ENCODE measurements at places on chromosomes 11 and 22.

- DNase-seq: no peak
Measured at GRCh38 chr11:10798330-10798928, 10.3 kb downstream of the EIF4G2 start.

GRCh38 chr11:102599642-102600261 is 25.4 kb downstream of the MMP20 start:
- DNase-seq: no peak

- DNase-seq: no peak
Measured at GRCh38 chr22:37407856-37408255, 19.4 kb downstream of the ELFN2 start.

DNA sequence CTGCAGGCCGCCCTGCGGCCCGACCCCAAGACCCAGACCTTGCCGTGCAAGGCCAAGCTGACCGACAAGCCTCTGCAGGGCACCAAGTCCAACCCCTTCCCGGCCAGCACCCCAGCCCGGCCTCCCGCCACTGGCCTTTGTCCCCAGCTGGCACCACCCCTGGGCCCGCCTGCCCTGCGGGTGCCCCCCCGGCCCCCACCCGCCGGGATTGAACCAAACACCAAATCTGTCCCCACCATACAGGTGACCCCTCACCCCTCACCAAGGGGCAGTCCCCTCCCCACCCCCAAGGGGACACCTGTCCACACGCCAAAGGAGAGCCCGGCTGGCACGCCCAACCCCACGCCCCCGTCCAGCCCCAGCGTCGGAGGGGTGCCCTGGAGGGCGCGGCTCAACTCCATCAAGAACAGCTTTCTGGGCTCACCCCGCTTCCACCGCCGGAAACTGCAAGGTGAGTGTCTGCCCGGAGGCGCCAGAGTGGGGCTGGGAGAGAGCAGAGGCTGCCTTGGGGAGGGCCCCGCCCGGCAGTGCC is 36.2 kb downstream of the MOB2 start:
- no peak for DNase-seq

DNA sequence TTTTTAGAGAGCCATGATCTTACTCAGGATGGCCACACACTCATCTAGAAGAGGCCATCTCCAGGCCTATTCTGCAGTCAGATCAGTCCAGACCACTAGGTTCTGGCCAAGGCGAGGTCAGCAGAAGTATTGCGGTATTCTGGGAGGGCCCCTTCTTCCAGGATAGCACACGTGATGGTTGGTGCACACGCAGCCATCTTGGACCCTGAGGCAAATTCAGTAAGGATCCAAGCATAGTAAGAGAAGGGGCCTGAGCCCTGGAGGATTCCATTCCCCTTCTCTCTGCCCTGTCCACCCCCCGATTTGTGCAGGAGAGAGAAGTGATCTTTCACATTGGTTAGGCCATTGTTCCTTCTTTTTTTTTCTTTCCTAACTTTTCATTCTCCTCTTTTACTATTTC is 957.9 kb downstream of the BRD1 start:
- DNase-seq: no peak

DNA sequence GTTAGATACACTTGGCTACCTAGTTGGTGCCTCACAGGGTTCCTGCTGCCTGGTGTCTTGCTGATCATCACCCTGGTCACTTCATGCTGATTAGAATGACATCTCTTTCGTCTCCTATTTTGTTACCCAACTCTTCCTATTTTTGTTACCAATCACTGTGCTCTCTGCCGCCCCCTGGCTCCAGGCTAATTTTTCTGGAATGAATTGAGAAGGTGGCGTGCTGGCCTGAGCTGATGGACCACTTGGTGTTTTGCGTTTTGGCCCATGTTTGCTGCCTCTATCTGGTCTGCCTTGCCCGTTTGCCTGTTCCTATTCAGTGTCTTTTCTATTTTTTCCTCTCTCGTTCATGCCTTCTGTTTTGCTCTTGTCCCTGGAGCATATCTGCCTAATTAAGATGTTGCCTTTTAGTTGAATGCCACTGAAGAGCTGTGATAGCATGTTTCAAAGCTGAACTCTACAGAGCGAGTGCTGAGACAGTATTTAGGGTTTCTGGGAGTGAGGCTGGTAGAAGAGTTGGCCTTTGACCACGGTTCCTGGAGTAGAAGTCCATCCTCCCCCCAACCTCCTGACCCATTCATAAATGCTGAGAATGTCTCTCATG is 5.9 kb upstream of the ATF4 start:
- DNase-seq: no peak

All from NCI-H2107 (cell line).